Mesothelial cell of epicardium (in vitro differentiated cells): ENCODE measurements at places on chromosomes 2 and 18. TPM values are rescaled to one million over a fixed set of nuclear protein-coding genes. Genes with fewer than 3 reads are reported as not detected.

Gene ORC2
- 33.7 to 38.3 TPM (median 37.5 TPM) in 3 replicates for total RNA-seq

Gene MRPS5
- total RNA-seq = 45.2 to 47.6 TPM (median 45.8 TPM) in 3 replicates

Gene SDC1
- 45.5 to 50.7 TPM (median 48.3 TPM) in 3 replicates for total RNA-seq

Gene UGT1A8
- total RNA-seq = not detected in 3 replicates

Gene TMEM182
- 7.1 to 9.1 TPM (median 8.0 TPM) in 3 replicates for total RNA-seq

Gene TUBA3E
- not detected in 3 replicates for total RNA-seq

Gene DNAJC5G
- total RNA-seq = 0.18 to 0.27 TPM in 2 of 3 replicates, not detected in the other

Gene IWS1
- total RNA-seq = 47.0 to 47.9 TPM (median 47.6 TPM) in 3 replicates

Gene NAT8
- total RNA-seq = not detected in 3 replicates

- peaks cover 26% of the 10 kb centered on the region for H3K4me1 ChIP-seq
- DNase-seq = no peak
- no peak overlapping the region for H3K27ac ChIP-seq
- no peaks in the 10 kb centered on the region for H3K36me3 ChIP-seq
- no peak overlapping the region for H3K4me3 ChIP-seq
Observed at GRCh38 chr18:28032177-28032576, 144.8 kb downstream of the CDH2 start.

DNA sequence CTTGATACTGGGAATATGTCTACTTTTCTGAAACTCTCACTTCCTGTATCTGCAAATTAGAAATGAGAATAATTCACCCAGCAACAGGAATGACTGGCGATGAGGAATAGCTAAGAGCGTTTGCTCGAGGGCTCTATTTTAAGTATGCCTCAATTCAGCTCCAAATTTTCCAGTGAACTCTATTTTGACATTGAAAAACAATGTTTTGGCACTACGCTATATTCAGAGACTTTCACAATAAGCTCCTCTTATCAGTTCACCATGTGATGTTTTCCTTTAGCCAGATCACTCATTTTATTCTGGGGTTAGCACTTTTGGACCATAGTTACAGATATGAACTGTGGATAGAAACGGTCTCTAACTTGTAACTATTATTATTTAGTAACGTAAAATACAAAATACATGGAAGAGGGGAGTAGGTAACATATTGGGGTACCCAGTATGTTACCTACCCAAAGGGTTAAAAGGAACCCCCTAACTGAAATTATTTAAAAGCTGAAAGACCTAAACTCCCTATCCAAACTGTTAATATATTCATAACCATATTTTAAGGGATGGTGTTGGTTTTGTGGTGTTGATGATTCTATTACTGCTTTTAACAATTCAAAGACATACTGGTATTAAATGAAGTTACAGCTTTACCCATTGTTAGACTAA lies 28.1 kb downstream of the SLC40A1 start:
- H3K4me3 ChIP-seq = peak overlapping the region; percentile 13
- no peaks in the 10 kb centered on the region for H3K27me3 ChIP-seq
- H3K36me3 ChIP-seq = no peaks in the 10 kb centered on the region
- no peak for DNase-seq
- peaks cover 62% of the 10 kb centered on the region for H3K4me1 ChIP-seq
- H3K27ac ChIP-seq = peak overlapping the region; percentile 92

GRCh38 chr2:168345601-168346000 lies 98.2 kb upstream of the STK39 start:
- H3K4me1 ChIP-seq = peaks cover 28% of the 10 kb centered on the region
- no peak overlapping the region for H3K27ac ChIP-seq
- H3K4me3 ChIP-seq = no peak overlapping the region
- H3K27me3 ChIP-seq = no peaks in the 10 kb centered on the region
- H3K36me3 ChIP-seq = no peaks in the 10 kb centered on the region

- no peak overlapping the region for H3K4me3 ChIP-seq
- peaks cover 6% of the 10 kb centered on the region for H3K36me3 ChIP-seq
- H3K27me3 ChIP-seq = no peaks in the 10 kb centered on the region
Observed at GRCh38 chr18:5998907-5999306, 103.6 kb upstream of the TMEM200C start.

- H3K27me3 ChIP-seq = no peaks in the 10 kb centered on the region
- no peak overlapping the region for H3K27ac ChIP-seq
- peaks cover 2% of the 10 kb centered on the region for H3K4me1 ChIP-seq
- no peak for DNase-seq
- no peak overlapping the region for H3K4me3 ChIP-seq
- no peaks in the 10 kb centered on the region for H3K36me3 ChIP-seq
Observed at GRCh38 chr18:13185675-13186198, 32.8 kb upstream of the LDLRAD4 start.

DNA sequence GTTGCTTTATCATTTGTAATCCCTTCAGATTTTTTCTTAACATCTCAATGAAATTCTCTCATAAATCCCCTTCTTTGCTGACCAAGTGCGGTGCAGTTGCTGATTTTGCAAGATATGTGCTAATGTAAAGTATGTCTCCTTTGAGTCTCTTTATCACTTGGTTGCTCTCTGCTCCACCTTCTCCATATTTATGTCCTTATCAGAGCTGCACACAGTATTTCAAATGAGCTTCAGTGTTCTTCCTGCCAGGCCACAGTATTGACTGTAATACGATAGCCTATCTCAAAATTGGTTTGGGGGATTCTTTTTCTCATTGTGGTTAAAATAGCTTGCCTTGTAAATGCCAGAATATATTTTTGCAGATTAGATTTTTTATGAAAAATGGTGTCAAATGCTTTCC lies 32.2 kb downstream of the MAIP1 start:
- no peaks in the 10 kb centered on the region for H3K36me3 ChIP-seq
- no peak overlapping the region for H3K27ac ChIP-seq
- DNase-seq = no peak
- no peaks in the 10 kb centered on the region for H3K27me3 ChIP-seq

- no peak for DNase-seq
- H3K4me3 ChIP-seq = no peak overlapping the region
- H3K4me1 ChIP-seq = peaks cover 13% of the 10 kb centered on the region
- peaks cover 3% of the 10 kb centered on the region for H3K36me3 ChIP-seq
- H3K27me3 ChIP-seq = no peaks in the 10 kb centered on the region
Observed at GRCh38 chr2:135528006-135528405, 3.0 kb downstream of the ZRANB3 start.

DNA sequence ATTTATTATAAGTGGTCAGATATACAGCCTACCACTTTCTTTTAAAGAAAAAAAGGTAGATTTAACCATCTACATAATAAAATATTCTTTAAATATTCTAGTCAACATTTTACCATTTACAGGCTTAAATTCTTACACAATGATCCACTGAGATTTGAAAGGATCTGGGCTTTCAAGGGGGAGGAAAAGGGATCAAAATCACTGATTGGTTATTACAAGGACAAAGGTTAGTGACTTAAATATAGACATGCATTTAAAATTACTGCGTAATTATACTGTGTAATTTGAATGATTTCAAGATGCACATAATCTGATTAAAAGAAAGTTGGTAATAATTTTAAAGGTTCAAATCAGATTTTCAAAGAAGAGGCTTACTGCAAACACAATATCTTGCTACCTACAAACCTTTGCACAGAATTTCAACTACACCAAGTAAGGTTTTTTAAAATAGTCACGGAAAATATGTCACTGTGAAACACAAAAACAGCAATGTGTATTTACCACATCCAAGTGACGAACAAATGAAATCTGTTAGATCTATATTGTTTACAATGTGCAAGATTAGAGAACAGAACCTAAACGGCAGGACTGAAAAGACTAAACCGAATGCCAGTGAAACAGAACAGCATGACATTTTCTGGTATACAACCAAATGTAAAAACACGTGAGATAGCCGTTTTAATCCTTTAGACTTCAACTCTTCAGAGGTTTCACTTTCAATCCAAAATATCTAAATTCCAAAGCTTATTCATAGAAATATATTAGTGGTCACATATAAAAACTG lies 40.8 kb downstream of the RTN4 start:
- H3K4me1 ChIP-seq = peaks cover 70% of the 10 kb centered on the region
- peak overlapping the region; percentile 73 for H3K27ac ChIP-seq
- H3K27me3 ChIP-seq = no peaks in the 10 kb centered on the region
- no peaks in the 10 kb centered on the region for H3K36me3 ChIP-seq
- peak overlapping the region; percentile 52 for H3K4me3 ChIP-seq
- DNase-seq = no peak

DNA sequence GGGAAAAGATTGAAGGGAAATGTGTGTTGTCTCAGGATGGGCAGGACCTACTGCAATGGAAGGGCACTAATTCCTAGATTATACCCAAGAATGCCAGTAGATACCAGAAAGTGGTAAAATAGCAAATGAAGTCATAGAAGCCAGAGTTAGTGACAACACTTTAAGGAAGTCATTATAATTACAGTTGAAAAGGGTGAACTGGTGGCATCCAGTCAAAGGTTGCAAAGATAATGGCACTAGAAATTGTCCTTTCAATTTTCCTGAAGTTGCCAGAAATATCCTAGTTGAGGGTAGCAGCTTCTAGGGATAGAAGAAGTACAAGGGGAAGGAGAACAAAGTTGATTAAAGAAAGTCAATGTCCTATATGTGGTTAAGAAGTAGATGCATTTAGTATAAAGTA lies 68.8 kb upstream of the GLS start:
- H3K36me3 ChIP-seq = no peaks in the 10 kb centered on the region
- no peak overlapping the region for H3K27ac ChIP-seq
- DNase-seq = no peak
- peaks cover 35% of the 10 kb centered on the region for H3K4me1 ChIP-seq
- peaks cover 7% of the 10 kb centered on the region for H3K27me3 ChIP-seq

DNA sequence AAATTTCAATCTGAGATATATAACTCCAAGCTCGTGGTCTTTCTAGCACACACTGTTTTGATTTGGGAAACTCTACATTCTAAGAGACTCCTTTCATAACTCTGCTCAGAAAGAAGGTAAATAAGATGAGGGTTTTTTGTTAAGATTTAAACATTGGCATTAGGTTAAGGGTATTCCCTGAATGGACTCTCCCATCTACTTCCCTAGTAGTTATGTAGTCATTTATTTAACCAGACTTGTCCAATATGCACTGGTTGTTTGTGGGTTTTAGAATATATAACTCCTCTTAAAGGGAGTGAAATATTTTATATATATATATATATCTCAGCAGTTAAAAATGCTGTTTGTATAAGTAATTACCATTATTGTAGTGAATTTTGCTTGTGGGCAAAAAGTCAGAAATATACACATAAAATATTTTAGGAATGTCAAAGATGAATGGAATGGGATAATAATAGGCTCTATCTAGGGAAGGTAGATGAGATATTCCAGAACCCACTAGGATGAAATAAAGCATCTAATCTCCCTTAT lies 61.5 kb upstream of the WDR75 start:
- peak overlapping the region; percentile 96 for H3K27ac ChIP-seq
- H3K36me3 ChIP-seq = no peaks in the 10 kb centered on the region
- H3K4me1 ChIP-seq = peaks cover 36% of the 10 kb centered on the region
- H3K27me3 ChIP-seq = no peaks in the 10 kb centered on the region

- no peak overlapping the region for H3K27ac ChIP-seq
- no peaks in the 10 kb centered on the region for H3K27me3 ChIP-seq
- H3K4me3 ChIP-seq = no peak overlapping the region
Observed at GRCh38 chr2:205659922-205660321, 22.4 kb upstream of the NRP2 start.

DNA sequence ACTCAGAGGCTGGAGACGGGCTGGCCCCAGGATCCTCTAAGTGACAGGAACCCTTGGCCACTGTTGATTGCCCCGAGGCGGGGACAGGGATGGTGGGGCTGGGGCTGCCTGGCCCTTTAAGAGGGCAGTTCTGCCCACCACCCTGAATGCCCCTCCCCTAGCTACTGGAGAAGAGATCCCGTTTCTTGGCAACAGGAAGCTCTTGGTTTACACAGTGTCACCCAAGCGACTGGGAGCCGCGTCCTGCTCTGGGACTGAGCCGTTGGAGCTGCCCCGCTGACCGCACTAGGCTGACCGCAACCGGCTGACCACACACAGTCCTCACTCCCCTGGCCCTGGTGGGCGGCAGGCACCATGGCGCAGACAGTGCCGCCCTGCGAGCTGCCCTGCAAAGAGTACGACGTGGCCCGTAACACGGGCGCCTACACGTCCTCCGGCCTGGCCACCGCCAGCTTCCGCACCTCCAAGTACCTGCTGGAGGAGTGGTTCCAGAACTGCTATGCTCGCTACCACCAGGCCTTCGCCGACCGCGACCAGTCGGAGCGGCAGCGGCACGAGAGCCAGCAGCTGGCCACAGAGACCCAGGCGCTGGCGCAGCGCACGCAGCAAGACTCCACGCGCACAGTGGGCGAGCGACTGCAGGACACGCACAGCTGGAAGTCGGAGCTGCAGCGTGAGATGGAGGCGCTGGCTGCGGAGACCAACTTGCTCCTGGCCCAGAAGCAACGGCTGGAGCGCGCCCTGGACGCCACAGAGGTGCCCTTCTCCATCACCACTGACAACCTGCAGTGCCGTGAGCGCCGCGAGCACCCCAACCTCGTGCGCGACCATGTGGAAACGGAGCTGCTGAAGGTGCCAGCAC lies at the start of gene TEKT4:
Gene TEKT4 (plus strand): TSS at position 205 of the 862 bp plus-strand sequence. CDS start 150 bp downstream, at position 355.
- DNase-seq = no peak
- H3K4me1 ChIP-seq = no peaks in the 10 kb centered on the region
- H3K36me3 ChIP-seq = no peaks in the 10 kb centered on the region
- H3K4me3 ChIP-seq = no peak within 1 kb of the TSS
- H3K27me3 ChIP-seq = peaks cover 18% of the 10 kb centered on the region

GRCh38 chr2:25168256-25169072 lies at the start of gene POMC:
TSS of gene POMC (minus strand) at chr2:25168580. CDS start at chr2:25164772, 3,808 bp downstream.
- H3K4me3 ChIP-seq = peak within 1 kb of the TSS; percentile 73
- H3K27ac ChIP-seq = no peak within 1 kb of the TSS
- peaks cover 91% of the 10 kb centered on the region for H3K27me3 ChIP-seq
- H3K4me1 ChIP-seq = peaks cover 6% of the 10 kb centered on the region

DNA sequence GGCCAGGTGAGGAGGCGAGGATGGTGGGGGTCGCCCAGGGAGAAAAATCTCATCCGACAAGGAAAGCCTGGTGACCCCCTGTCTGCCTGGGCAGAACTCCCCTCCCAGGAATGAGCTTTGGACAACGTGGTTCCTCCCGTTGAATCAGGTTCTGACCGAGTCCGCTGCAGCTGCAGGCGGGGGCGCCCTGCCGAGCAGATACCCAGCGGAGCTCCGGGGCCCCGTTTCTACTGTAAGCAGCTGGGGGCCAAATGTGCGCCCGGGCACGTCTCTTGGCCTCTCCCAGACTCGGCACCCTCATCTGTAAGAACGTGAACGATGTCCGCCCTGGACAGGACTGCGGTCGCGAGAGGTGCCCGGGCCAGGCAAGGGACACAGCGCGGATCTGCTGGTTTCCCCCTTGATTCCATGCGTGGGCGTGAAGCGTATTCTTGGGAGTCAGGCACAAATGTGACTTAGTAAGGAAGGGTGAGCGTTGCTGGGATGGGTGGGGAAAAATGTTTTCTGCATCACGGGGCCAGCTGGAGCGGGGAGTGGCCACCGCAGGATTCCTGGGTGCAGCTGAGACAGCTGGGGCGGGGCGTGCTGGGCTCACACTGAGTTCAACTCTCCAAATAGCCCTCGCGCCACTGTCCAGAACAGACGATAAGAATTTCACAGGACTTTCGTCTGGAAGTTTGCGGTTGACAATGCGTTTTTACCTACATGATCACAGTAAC lies 20.2 kb upstream of the TUBB6 start:
- peak overlapping the region; percentile 18 for H3K27ac ChIP-seq
- H3K27me3 ChIP-seq = peaks cover 34% of the 10 kb centered on the region
- peak; percentile 64 for DNase-seq
- peak overlapping the region; percentile 73 for H3K4me3 ChIP-seq
- H3K36me3 ChIP-seq = no peaks in the 10 kb centered on the region
- peaks cover 20% of the 10 kb centered on the region for H3K4me1 ChIP-seq

- H3K27me3 ChIP-seq = no peaks in the 10 kb centered on the region
- peaks cover 59% of the 10 kb centered on the region for H3K4me1 ChIP-seq
- peak overlapping the region; percentile 91 for H3K27ac ChIP-seq
- H3K36me3 ChIP-seq = no peaks in the 10 kb centered on the region
- peak; percentile 78 for DNase-seq
Observed at GRCh38 chr2:74010087-74010541, 25.4 kb downstream of the TET3 start.

GRCh38 chr18:9613550-9614400 lies 584 bp downstream of the PPP4R1 start:
- peak overlapping the region; percentile 93 for H3K4me3 ChIP-seq
- H3K27ac ChIP-seq = peak overlapping the region; percentile 98
- H3K36me3 ChIP-seq = peaks cover 9% of the 10 kb centered on the region
- DNase-seq = peak; percentile 66
- H3K4me1 ChIP-seq = peaks cover 40% of the 10 kb centered on the region
- H3K27me3 ChIP-seq = no peaks in the 10 kb centered on the region
